ENCODE measurements at places on chromosomes 7 and 10. TPM values are rescaled to one million over a fixed set of nuclear protein-coding genes. Genes with fewer than 3 reads are reported as not detected.

TFR2 gene
- 0.20 TPM for total RNA-seq

SPAM1 gene
- total RNA-seq, result not detected

UBE3C gene
- total RNA-seq, result 109 TPM

OPALIN gene
- total RNA-seq, result not detected

SEMA3D gene
- total RNA-seq, result 0.98 TPM

RBP4 gene
- total RNA-seq, result 0.73 TPM

HYAL4 gene
- total RNA-seq, result not detected

LIMK1 gene
- total RNA-seq, result 46.7 TPM

SH2D4B gene
- total RNA-seq, result not detected

MACROH2A2 gene
- total RNA-seq, result 4.3 TPM

CAMK2B gene
- 0.98 TPM for total RNA-seq

H2AZ2 gene
- 94.4 TPM for total RNA-seq

SNCG gene
- total RNA-seq, result 9.2 TPM

PRKG1 gene
- 15.6 TPM for total RNA-seq

GPR158 gene
- 0.20 TPM for total RNA-seq

FGFBP3 gene
- 0.78 TPM for total RNA-seq

DENND2A gene
- total RNA-seq, result 15.6 TPM

WNT2 gene
- total RNA-seq, result 0.73 TPM
